ENCODE measurements at places on chromosomes 4 and X.

- DNase-seq: no peak
These were observed 21.6 kb downstream of the SH3KBP1 start for GRCh38 chrX:19865567-19866363.

DNA sequence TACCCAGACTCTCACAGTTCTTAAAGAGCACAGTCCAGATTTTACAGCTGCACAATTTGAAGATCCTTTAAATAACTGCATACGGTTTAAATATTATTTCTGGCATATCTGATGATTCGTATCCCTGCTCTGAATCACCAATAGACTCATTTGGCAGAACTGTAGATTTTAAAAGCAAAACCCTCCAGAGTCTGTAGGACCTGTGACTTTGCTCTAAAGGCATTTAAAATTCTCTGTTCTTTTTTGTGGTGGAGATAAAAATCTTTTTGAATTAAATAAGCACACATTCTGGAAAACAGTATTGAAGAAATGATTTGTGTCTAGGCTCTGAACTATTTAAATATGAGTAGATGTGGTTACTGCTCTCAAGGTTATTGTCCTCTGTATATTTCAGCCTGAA, 246.2 kb upstream of the PITX2 start:
- peak; percentile 48 for DNase-seq

GRCh38 chrX:42028109-42028508, 104.8 kb upstream of the CASK start:
- no peak for DNase-seq

DNA sequence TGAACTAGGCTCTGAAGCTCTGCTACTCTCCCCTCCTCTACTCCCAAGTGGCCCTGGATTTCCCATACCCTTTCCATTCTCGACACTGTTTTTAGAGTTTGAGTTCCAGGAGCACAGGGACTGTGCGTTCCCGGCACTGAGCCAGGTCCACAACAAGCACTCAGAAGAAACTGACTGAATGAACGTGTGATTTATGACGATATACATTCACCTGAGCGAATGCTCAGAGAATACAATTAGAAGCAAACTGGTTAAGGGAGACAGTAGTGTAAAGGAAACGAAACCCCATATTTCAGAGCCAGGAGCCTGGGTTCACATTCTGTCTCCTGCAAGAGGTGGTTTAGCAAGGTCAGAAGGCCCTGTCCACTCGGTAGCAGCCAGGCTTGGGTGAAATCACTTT, 1.4 kb upstream of the KIAA0232 start:
- DNase-seq: no peak

DNA sequence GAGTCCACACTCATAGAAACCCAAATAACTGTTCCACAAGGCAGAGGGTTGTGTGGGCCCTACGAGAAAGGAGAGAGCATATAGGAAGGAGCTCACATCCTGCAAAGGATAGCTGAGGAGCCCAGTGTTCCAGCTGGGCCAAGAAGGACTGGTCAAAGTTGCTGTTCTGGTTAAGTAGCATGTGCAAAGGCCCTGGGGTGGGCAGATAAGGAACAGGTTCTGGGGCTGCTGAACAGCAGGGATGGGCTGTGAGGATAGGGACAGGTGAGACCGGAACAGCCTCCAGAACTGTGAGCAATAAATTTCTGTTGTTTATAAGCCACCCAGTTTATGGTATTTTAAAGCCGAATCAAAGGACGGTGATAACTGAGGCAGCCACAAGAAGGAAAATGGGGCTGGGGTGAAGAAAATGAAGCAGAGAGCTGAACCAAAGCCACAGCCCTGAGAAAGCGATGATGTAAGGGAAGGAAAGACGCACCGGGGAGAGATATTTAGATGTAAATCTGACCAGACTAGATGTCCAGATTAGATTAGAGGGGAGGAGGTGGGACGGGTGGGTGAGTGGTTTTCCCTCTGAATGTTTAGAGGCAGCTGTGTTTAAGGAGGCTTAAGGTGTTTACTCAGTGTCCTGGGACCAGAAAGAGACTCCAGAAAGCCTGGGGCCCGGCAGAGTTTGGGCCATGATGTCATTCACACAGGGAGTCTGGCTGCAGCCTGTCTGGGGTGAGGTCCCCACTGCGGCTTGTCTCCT, 180.8 kb upstream of the BCOR start:
- DNase-seq: no peak

- no peak for DNase-seq
These were observed 267.3 kb upstream of the GATB start for GRCh38 chr4:152028131-152028530.

GRCh38 chr4:182716192-182716591, 201.0 kb downstream of the DCTD start:
- no peak for DNase-seq

Data from HS-5 (cell line).